NCI-H774 (cell line): ENCODE measurements at places on chromosomes 11 and 22.

- DNase-seq, result no peak
These were observed 130.7 kb downstream of the SNX19 start for GRCh38 chr11:130785380-130786116.

DNA sequence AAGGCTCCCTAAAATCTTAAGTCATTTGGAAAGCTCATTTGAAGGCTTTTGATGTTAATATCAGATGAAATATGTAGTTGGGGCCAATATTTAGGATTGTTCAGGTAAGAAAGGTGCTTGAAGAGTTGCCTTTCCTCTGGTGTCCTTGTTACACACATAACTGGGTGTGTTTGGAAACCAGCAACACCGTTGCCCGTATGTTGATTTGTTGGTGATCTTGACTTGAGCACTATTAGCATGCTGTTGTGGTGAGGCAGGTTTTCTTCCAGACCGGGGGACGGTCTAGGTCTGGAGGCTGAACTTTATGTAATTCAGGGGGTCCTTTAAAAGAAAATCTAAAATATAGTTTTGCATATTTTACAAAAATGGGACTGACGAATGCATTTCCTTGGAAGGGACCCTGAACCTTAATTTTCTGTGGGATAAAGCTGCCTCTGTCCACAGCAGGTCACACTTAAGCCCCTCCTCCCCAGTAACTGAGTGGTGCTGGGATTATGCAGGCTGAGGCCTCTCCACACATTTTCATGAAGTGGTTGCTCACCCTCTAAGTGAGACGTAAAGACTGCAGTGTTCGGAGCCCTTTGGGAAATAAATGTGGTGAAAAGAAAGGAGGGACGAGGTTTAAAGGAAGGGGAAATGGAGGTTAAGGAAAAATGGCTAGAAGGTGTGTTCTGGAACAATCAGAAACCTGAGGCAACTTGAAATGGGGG is 1.8 kb downstream of the YWHAH start:
- DNase-seq, result no peak

DNA sequence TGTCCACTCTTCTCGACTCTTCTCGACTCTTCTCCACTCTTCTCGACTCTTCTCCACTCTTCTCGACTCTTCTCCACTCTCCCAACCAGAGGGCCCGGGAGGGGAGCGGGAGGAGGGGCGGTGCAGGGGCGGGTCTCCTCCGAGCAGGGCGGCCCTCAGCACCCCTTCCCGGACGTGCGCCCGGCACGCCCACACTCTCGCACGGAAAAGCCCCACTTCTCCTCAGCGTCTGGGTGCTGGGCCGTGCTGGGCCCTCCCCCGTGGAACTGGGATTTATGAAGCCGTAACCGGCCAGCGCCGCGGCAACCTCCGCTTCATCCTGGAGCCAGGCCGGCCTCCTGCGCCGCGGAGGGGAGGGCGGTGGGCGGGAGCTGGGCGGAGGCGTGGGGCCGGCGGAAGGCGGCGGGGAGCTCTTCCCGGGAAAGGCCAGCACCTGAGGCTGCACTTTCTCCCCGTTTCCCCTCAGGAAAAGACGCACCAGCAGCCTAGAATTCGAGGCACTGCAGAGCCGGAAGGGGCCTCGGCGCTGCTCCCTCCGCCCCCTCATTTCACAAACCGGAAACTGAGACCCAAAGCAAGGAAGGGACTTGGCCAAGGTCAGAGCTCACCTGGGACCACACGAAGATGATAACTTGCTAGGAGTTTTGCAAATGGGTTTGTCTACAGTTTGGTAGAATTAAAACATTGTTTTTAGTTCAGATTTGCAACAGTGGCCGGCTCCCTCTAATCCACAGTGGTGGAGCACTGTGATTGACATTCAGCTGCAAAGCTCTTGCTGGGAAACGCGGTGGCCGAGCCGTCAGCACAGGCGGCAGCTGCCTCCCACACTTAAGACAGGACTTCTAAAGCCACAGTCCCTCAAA is 31.6 kb upstream of the JAM3 start:
- peak; percentile 59 for DNase-seq

GRCh38 chr11:61923166-61924063 is 6.0 kb upstream of the RAB3IL1 start:
- DNase-seq, result no peak

GRCh38 chr11:8201644-8202365 is 33.0 kb upstream of the RIC3 start:
- no peak for DNase-seq

DNA sequence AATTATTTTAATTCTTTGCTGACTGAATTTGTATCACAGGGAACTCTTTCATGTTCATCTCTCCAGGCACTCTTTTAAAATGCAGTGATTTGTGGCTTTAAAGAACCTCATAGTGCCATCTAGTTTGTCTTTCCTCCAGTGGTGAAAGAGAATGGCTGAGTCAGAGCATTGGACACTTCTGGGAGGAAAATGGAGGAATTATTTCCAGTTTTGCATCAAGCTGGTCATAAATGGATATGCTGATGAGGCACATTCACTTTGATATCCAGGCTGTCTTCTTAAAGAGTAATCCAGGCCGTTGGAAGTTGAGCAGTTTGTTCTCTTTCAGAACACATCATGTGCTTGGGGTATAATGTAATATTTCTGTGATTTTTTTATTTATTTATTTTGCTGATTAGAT is 273.7 kb downstream of the DDX10 start:
- no peak for DNase-seq

DNA sequence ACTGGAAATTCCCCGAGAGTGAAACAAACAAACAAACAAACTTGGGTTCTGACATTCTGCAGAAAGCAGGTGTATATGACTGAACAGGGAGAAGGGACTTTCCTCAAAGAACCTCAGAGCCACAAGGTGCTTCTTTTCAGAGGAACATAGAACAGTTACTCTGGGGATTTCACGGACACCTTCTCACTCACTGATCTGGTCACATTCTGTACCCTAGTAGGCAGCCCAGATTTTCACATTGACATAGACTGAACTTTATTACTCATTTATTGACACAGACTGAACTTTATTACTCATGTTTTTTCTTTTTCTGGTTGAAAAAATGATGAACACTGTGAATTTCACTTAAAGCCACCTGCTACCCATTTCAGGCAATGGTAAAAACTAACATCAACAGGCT is 263.0 kb downstream of the OPCML start:
- DNase-seq, result no peak

DNA sequence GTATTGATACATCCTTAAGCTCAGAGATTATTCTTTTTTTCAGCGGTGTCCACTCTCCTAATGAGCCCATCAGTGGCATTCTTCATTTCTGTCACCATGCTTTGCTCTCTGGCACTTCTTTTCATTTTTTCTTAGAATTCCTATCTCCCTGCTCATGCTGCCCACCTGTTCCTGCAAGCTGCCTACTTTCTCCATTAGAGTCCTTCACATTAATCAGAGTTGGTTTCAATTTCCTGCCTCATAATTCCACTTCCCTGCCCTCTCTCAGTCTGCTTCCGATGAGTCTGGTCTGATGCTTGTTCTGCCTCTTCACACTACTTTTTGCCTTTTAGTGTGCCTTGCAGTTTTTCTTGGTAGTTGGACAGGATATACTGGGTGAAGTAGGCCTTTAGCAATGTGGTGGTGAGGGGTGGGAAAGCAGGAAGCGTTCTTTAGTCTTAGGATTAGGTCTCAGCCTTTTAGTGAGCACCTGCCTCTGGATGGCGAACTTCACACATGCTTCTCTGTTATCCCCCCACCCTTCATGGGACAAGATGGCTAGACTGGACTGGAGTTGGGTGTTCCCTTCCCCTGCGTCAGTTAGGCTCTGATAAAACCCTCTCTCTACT is 53.6 kb downstream of the CECR2 start:
- no peak for DNase-seq

DNA sequence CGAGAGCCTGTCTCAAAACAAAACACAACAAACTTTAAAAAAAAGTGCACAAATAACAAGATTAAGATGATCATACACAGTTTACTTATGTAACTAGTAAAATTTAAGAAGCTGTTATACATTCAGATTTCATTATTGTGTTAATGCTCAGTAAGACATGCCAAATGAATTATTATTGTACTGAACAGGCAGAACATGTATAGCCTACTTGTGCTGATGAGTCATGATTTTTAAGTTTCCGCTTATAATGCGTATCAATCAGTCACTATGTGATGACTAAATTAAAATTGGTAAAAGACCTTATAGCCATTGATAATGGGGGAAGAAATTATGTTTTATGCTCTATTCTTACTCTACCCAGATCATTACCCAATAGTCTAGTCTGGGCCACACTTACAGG is 20.5 kb upstream of the EXPH5 start:
- no peak for DNase-seq

DNA sequence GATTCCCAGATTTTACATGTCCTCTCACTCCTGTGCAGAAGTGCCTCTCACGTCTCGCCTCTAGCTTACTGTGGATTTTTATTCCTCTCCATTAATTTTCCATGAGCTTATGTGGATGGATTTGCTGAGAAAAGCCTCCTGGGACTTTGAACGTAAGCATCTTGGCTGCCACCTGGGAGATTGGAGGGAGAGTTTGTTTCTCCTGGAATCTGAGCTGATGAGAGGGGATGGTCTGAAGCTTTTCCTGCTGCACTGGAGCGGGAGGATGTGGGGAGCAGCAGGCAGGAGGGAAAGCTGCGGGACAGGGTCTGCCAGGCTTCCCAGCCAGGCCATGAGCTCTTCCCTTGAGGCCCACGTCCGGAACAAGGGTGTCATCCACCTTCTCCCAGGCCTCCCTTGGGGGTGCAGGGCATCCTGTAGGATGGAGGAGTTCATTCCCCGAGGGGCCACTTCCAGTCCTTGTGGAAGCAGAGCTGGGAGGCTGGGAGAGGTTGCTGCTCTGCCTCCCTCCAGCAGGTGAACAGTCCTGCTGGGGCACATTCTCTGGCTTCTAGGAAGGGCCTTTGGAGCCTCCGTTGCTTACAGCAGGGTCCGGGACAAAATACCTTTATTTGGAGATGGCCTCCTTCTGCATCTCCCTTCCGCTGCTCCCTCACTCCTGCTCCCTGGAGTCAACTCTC is 3.6 kb upstream of the SHANK2 start:
- no peak for DNase-seq

GRCh38 chr22:25827415-25827814 is 85.4 kb downstream of the MYO18B start:
- no peak for DNase-seq

GRCh38 chr11:131691181-131692041 is 321.0 kb downstream of the NTM start:
- DNase-seq, result peak; percentile 27

DNA sequence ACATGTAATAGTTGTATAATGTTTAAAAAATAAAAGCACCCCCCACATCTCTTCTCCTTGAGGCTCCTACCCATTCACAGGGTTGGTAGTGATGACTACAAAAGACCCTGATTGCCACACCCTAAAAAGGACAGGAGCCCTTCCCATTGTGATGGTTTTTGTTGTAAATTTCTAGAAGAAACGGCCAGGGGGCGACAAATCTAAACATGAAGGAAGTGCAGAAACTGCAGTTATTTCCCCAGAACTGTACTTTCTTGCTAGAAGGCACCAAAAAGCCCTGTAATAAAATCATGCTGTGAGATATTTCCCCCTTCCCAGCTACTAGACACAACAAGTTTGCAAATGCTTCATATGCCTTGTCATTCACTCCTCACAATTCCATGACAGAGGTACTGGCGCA is 10.8 kb downstream of the PRR5L start:
- DNase-seq, result no peak

DNA sequence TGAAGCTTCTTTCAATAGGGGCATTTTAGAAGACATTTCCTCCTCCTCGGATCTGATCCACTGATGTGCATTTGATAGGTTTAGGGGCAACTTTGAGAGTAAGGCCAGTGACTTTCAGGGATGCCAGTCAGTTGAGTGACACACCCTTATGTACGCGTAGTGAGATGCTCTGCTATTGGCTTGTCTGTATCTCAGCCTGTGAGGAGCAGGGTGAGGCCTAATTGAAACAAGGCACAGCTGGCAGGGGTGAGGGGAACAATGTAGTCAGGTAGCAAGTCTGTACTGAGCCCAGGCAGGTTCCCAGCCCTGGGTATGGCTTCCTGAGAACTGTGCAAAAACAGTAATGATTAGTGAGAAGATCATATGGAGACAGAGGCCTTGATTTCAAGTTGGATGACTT is 61.5 kb downstream of the STIM1 start:
- DNase-seq, result no peak

- DNase-seq, result no peak
These were observed 1.4 kb downstream of the CTR9 start for GRCh38 chr11:10752486-10752885.

DNA sequence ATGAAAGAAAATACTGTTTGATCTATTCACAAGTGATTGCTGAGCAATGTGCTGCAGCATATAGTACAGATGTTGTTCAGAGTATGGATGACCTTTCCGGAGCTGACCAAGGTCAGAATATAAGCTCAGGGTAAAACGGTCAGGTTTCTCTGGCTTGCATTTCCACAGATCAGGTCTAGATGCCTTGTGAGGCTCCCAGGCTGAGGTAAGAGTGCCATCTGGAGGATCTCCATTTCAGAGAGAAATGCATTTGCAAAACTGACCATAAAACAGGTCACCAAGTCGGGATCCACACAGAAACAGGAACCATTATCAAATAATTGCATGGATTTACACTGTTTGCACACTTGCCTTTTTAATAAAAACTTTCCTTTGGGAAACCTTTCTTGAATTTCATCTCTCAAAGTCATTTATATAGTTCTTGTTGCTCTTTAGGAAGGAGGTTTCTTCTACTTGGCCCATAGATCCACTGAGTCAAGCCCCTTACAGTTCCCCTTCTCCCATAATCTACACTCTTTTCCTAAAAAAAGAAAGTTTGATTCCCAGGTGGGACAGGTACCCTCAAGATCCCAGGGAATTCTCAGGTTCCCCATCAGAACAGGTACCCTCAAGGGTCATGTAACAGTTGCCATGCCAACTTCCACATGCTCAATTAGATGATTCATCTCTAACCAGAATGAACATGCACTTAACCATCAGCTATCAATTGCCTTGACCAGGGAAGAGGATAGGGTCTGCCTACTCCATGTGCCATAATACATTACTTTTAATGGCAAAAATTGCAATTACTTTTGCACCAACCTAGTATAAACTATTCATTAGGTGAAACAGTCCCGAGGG is 25.0 kb upstream of the TMPRSS5 start:
- DNase-seq, result peak; percentile 36

GRCh38 chr11:110174645-110175310 is 81.6 kb downstream of the ZC3H12C start:
- DNase-seq, result no peak

GRCh38 chr11:37182031-37182430 is 584.0 kb upstream of the RAG2 start:
- DNase-seq, result no peak

GRCh38 chr22:31342389-31343140 is 3.6 kb downstream of the PATZ1 start:
- DNase-seq, result no peak
